Kidney tubule cell (primary cell): ENCODE measurements at places on chromosomes 12 and 14.

GRCh38 chr14:97219431-97220017 lies 422.3 kb downstream of the VRK1 start:
- no peak for DNase-seq

GRCh38 chr14:96861568-96862310 lies 64.6 kb downstream of the VRK1 start:
- DNase-seq = no peak

- peak; percentile 79 for DNase-seq
Observed at GRCh38 chr14:23160924-23161522, 22.4 kb downstream of the SLC7A8 start.

DNA sequence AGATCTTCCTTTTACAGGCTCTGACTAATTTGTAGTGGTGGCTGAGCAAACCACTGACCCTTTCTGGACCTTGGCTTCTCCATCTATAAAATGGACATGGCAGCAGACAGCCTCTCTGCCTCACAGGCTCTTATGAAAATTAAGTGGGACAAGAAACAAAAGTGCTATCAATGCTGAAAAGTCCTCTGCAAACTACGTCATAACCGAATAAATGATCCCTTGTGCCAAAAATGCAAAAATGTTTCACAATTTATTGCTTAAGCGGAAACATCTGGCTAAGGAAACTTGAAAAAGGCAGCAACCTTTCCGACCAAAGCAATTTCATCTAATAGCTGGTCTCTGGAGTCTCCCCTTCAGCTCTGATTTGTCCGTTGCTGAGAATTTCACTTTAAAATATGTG lies 108.5 kb upstream of the PLXNC1 start:
- no peak for DNase-seq

DNA sequence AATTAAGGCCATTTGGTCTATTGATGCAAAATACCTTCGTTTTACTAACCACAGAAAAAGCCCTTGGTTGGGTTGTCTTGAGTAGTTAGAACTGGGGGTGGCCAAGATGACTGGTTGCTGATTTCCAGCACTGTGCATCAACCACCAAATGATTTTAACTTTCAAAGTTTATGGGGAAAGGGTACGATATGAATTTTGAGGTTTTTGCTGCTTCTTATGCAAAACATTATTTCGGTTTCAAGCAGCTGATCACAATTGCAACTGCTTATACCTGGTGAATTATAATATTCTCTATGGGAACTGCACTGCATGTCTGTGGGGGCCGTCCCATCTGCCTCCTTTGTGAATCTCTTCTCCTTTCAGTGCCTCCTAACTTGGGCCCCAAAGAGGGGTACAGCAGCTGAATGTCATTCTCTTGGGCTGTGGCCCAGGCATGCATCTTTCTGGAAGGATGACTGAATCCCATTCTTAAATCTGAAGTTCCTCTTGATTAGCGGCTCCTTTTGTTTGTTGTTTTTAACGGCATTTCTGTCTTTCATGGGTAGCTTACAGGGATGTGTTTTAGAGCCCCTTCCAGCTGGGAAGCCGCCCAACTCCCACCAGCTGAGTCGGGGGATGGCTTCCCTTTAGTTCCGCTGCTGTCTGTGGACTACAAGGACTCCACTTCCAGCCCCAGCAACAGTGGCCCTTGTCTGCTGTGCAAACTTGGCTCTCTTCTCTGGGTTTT lies 479.8 kb downstream of the ZFP36L1 start:
- no peak for DNase-seq

DNA sequence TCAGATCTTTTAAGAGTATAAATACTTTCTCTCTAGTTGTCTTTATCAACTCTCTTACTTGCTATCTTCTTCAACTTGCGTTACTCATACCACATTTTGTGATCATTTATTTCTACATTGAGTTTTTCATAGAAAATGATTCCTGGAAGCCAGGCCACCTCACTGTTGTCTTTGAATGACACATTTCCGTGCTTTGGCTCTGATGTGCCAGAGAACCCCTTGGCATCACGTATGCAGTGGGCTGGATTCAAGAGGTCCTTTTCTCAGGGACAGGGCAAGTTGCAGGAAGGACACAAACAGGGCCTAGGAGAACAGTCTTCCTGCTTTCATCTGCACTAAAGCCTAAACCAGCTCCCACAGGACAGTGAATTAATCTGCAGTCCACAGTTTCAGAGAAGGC lies 70.3 kb upstream of the PYGL start:
- no peak for DNase-seq

DNA sequence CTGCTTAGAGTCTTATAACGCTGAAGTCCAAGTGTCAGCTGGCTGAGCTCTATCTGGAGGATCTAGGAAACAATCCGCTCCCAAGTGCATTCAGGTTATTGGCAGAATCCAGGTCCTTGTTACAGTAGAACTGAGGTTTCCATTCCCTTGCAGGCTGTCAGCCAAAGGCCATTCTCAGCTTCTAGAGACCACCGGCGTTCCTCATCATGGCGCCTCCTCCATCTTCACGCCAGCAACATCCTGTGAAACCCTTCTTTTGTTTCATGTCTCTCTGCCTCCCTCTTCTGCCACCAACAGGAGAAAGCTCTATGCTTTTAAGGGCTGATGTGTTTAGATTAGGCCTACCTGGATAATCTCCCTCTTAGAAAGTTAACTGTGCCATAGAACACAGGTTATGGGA lies 133.0 kb upstream of the RASSF8 start:
- DNase-seq = no peak

DNA sequence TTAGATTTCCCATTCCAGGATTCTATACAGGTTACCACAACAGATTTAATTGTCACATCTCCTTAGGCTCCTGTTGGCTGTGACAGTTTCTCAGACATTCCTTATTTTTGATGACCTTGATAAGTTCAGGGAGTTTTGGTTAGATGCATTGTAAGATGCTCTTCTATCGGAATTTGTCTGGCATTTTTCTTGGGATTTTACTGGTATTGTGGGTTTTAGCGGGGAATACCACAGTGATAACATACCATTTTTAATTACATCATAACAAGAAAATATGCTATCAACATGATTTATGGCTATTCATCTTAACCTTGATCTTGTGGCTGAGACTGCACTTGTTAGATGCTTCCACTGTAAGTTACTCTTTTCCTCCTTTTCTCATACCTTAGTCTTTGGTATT lies 217.5 kb upstream of the PPFIA2 start:
- DNase-seq = no peak

DNA sequence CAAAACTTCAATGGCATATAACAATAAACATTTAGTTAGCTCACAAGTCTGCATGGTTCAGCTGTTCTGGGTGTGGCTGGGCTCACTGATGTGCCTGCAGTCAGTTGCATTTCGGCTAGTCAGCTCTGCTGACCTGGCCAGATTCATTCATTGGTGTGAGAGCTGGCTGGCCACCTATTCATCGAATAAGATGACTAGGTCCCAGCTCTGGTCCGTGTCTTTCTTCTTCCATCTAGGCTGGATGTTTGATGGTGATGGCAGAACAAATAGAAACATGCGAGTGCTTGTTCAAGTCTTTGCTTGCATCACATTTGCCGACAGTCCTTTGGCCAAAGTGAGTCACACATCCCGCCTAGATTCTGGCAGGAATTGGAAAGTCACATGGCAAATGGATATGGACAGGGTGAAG lies 203.3 kb upstream of the CRY1 start:
- DNase-seq = peak; percentile 51

DNA sequence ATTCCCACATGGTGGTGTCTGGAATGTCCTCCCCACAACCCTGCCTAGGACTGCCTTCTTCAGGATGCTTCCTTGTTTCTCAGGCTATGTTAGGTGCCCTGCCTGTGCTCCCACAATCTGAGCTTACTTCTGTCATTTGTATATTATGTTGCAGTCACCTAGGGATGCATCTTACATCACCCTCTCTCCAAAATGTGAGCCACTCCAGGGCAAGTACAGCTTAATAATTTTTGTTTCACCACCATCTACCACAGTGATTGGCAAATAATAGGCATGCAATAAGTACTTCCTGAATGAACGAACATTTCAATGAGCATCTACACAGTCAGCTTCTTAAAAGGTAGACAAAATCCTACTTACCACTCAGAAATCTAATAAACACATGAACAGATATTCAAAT lies 37.6 kb downstream of the ZFYVE26 start:
- DNase-seq = no peak

DNA sequence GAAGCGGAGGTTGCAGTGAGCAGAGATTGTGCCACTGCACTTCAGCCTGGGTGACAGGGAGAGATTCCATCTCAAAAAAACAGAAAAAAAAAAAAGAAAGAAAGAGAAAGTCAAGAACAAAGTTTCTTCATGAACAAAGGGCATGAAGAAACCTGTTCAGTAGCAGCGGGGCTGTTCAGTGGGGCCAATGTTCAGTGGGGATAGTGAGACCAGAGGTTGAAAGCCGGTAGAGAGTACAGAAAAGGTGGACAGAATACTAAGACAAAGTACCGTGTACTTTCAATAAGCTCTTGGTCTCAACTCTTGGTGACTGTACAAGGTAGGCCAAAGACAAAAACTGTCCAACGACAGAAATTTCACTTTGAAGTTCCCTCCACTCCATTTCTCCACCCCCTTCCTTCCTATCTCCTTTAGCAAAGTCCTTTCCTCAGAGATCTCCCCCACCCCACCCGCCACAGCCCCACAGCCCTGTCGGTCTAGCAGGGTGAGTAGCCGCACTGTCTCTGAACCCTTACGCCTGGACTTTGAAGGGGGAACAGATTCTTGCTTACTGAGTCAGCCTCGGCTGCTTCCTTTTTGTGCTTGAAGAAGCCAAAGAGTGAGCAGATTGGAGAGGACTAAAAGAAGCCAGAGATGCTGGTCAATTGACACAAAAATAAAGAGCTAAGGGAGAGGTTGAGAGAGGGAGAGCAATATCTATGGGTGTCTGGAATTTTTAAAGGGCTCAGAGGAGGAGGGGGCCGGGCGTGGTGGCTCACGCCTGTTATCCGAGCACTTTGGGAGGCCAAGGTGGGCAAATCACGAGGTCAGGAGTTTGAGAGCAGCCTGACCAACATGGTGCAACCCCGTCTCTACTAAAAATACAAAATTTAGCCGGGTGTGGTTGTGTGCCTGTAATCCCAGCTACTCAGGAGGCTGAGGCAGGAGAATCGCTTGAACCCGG lies 44.2 kb upstream of the FOS start:
- peak; percentile 89 for DNase-seq

GRCh38 chr12:12598864-12599263 lies 12.8 kb upstream of the CREBL2 start:
- no peak for DNase-seq

DNA sequence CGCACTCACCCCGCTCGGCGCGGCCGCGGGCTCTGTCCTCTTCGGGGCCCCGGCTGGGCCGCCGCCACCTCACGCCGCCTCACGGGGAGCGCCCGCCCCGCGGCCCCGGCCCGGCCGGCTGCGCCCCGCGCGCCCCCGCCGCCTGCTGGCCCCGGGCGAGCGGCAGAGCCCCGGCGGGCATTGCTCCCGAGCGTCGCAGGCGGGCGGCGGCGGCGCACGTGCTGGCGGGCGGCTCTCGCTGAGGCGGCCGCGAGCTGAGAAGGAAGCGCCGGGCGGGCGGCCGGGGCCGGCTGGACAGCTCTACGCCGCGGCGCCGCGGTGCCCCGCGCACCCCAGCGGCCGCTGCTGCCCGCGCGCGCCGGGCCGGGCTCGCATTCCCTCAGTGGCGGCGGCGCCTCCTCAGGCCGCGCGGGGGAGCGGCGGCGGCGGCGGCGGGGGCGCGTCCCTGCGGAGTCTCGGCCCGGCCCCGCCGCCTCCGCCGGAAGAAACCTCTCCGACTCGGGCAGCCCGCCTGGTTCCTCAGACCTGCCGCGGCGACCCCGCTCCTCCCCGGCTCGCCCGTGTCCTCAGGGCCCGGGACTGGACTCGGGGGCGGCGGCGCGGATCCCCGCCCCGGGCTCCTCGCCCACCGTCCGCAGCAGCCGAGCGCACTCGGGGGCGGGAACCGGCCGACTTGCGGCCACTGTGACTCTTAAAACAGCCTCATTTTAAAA lies at the start of gene PITPNM2:
TSS of gene PITPNM2 (minus strand) at position 347 of the 713 bp plus-strand sequence. CDS start 116,500 bp downstream, outside the sequence.
- peak; percentile 78 for DNase-seq

- DNase-seq = no peak
Observed at GRCh38 chr12:111126331-111126730, 206.0 kb upstream of the MYL2 start.

DNA sequence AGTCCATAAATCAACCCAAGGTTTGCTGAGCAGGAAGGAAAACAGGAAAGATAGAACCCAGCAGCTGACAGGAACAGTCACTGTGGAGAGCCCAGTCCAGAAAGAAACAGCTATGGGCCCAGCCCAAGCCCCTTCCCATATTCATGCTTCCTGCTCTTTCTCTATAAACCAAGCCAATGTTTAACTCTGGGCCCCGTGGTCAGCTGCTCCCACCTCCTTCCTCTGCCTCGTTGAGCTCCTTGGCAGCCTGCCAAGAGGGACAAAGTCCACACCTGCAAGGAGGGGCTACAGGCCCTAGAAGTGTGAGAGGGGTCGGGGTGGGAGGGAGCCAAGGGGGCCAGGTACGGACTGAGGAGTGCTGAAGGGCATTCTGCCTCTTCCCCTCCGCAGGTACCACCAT lies 10.0 kb downstream of the SLC6A13 start:
- peak; percentile 65 for DNase-seq

DNA sequence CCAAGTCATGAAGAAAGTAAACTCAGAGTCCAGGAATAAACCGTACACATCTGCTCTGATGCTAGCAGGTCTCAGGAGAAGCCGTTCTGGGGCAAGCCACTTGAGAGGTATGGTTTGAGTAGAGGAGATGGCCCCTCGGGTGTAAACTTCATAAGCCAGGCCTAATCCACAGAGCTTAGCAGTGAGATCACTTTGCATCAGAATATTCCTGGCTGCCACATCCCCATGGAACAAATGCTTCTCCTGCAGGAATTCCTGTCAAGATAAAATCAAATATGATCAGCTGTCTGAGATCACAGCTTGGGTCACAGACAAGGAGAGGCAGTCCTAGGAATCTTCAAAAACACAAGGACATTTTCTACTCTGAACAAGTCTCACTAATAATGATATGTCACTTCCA lies 11.2 kb upstream of the MAGOHB start:
- DNase-seq = no peak

DNA sequence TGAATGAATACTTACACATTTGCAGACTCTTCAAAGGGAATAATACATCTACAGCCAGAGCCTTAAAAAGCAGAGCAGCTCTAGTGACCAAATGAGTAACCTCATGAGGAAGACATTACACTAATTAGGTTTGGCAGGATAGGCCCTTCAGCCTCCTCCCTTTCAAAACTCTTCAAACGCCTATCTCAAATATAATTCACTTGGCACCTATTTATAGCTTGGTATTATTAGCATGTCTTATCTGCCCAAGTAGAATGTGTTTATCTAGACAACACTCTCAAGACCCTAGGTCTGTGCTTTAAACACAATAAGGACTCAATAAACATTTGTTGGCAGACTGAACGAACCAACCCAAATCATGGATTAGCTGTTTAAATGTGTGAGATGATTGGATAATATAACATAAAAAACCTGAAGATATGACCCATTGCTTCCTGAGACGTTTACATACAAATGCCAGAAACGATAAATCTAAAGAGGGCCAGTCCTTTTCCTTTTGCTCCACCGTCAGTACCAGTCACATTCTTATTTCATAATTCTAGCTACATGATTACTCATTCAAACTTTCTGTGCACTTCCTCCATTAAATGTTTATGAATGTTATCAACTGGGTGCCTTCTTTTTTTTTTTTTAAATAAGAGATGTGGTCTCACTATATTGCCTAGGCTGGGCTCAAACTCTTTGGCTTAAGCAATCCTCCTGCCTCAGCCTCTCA lies 123.3 kb downstream of the CEP83 start:
- no peak for DNase-seq
